ENCODE measurements at places on chromosomes 1 and 21. TPM values are rescaled to one million over a fixed set of nuclear protein-coding genes. Genes with fewer than 3 reads are reported as not detected.

DNA sequence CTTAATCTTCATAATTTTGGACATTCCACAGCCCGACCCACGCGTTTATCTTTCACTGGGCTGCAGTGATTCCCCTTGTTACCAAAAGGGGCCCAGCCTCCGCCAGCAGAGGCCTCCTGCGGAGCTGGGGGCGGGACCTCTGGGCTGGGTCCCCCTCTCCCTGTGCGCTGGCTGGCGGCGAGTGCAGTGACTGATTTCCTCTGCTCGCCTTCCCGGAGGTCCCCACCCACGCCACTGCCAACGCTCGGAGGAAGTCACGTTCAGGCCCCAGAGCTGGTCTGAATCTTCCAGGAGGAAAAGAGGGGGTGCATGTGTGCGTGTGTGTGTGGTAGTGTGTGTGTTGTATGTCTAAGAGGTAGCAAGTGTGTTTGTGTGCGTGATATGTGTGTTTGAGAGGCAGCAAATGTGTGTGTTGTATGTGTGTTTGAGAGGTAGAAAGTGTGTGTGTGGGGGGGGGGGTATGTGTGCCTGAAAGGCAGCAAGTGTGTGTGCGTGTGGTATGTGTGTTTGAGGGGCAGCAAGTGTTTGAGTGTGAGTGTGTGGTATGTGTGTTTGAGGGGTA, 35.0 kb upstream of the JAK1 start:
- H3K27ac ChIP-seq = peak overlapping the region; percentile 58
- peak; percentile 77 for DNase-seq
- no peaks in the 10 kb centered on the region for H3K4me1 ChIP-seq
- peak overlapping the region; percentile 8 for H3K4me3 ChIP-seq
- H3K36me3 ChIP-seq = no peaks in the 10 kb centered on the region

ABCA4 gene
- total RNA-seq = 2.5 TPM

NFIA gene
- total RNA-seq = 33.6 TPM

GRCh38 chr1:55833529-55834091, 618.4 kb upstream of the USP24 start:
- no peaks in the 10 kb centered on the region for H3K4me1 ChIP-seq
- no peaks in the 10 kb centered on the region for H3K27me3 ChIP-seq
- H3K36me3 ChIP-seq = no peaks in the 10 kb centered on the region
- no peak overlapping the region for H3K4me3 ChIP-seq
